ENCODE measurements at places on chromosomes 16 and 17.
A peak's percentile ranks its signal among the peaks of the same experiment; 100 is the strongest.

DNA sequence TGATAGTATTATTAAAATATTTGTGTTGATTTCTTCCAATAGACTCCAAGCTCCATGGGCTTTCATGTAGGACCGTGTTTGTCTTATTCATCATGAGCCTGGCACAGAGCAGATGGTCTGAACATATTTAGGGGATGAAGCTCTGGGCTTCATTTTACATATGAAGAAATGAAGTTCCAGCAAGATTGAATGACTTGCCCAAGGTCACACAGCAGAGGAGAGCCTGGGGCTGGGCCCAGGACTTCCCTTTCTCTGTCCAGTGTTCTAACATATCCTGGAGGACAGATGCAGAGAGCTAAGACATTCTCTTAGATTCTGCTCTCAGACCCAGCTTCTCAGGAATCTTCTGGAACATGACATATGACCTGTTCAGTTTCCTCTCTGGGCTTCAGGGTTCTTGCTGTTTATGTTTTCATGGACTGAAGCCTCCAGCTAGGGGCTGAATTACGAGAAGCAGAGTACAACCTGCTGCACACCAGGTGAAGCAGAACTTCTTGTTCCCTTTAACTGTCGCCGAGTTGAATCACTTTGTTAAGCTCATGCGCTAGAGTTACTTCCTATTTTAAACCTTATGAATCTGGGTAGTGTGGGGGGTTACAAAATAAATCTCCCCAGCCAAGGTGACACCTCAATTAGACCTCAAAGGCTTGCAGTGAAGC, 53.6 kb downstream of the GPRC5B start:
- no peak for DNase-seq

DNA sequence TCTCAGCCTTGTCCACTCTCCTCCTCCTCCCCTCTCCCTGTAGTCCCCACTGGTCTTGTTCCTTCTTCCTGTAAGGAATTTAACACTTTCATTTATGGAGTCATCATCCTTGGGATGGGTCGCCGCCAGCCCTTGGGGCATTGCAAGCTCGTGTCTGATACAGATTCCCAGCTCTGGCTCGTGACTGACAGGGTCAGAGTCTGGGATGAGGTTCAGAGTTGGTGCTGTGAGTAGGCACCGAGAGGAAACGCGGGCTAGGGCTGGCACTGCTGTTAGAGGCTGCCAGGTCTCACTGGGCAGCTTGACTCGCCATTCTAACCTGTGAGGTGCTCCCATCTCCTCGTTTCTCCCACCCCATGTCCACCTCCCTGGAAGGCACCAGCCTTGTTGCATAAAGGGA, 407.0 kb downstream of the SOX9 start:
- no peak for DNase-seq

DNA sequence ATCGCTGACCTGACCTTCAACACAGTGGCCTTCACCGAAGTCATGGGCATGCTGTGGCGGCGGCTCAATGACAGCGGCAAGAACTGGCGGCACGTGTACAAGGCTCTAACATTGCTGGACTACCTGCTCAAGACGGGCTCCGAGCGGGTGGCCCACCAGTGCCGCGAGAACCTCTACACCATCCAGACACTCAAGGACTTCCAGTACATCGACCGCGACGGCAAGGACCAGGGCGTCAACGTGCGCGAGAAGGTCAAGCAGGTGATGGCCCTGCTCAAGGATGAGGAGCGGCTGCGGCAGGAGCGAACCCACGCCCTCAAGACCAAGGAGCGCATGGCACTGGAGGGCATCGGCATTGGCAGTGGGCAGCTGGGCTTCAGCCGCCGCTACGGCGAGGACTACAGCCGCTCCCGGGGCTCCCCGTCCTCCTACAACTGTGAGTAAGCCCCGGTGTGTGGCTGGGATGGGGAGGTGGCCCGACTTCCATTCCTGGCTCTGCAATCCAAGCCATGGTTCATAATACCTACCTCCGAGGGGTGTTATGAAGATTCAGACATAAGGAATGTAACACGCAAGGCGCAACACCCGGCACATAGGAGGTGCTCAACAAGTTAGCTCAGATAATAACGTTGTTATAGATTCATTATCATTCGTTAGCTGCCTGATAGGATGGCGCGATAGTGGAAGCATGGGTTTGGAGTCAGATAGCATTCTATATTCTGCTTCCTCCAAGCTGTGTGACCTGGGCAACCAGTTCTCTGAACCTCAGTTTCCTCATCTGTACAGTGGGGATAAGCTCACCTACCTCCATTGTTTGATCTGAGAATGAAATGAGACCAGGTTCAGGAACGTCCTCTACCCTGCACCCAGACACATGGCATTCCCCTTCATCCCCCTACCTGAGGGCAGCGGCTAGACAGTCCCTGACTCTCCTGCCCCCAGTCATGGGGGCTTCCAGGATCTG, 4.4 kb downstream of the EPN3 start:
- no peak for DNase-seq

DNA sequence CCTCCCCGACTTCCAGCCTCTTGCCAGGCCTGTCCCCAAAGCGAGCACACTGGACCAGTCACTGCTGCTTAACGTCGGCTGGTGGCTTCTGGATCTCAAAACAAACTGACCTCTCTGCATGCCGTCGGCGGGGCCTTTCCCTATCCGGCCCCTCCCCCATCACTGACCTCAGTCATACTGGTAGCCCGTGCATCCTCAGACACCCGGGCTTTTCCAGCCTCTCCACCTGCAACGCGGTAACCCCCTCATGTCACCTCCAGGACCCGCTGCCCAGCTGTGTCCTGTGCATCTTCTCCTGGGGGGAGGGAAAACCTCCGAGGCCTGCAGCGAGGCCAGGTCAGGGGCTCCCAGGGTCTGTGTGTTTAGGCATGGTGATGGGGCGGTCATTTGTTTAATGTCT, 138.6 kb upstream of the CHMP6 start:
- DNase-seq, result no peak

- DNase-seq, result no peak
These were observed 83.4 kb downstream of the TNFRSF13B start for GRCh38 chr17:16888413-16889087.

DNA sequence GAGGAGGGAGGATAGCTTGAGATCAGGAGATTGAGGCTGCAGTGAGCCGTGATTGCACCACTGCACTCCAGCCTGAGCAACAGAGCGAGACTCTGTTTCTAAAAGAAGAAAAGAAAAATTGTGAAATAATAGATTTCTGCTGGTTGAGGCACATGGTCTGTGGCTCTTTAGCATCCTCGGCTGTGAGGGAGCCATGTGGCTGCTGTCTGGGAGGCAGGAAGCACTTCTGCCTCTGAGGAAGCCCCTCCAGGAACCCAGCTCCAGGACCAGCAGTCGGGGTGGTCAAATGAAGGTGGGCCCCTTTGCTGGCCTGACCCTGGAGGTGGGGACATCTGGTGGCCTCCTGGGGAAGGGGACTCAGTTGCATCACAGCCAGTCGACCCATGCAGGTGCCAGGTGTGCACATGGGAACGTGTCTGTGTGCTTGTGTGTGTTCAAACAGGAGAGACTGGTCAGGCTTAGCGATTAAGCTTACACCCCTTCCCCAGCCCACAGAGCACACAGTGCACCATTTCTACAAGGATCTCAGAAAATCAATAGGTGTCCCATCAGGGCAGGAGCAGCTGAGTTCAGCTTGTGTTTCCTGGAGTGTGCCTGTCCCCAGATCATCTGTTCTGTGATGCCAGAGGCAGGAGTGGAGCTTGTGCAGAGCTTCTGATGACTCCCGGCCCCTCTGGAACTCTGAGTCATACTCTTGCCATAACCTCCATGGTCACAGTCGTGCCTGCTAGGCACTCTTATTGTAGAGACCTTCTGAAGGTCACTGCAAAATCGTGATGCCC, 24.3 kb upstream of the MGAT5B start:
- no peak for DNase-seq

- peak; percentile 63 for DNase-seq
These were observed 7.1 kb upstream of the TMC5 start for GRCh38 chr16:19410435-19411171.

- DNase-seq, result no peak
These were observed 4.0 kb downstream of the PRAC1 start for GRCh38 chr17:48718227-48718760.

GRCh38 chr16:56932721-56933619, 1.0 kb downstream of the HERPUD1 start:
- DNase-seq, result no peak

- DNase-seq, result no peak
These were observed 10.6 kb downstream of the DRC7 start for GRCh38 chr16:57704905-57705852.

GRCh38 chr17:66301864-66302741, at the start of gene PRKCA:
Gene PRKCA (plus strand): TSS chr17:66302613.
- DNase-seq, result peak; percentile 83

DNA sequence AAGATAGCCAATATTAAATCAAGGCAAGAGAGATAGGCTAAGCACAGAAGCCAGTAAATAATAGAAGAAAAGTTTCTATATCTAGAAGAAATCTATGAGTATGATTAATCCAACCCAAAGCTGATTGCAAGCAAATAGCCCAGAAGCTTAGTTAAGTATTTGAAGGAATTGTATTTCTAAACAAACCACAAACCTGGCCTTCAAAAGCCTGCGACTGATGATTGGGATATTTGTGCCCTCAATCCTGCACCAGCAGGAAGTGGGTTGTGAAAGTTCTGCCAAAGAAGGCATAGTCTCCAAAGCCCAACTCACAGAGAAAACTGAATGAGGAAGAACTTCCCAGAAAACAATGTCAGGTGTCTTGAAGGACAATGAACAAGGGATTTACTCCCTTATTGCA, 114.5 kb upstream of the C17orf78 start:
- DNase-seq, result no peak

DNA sequence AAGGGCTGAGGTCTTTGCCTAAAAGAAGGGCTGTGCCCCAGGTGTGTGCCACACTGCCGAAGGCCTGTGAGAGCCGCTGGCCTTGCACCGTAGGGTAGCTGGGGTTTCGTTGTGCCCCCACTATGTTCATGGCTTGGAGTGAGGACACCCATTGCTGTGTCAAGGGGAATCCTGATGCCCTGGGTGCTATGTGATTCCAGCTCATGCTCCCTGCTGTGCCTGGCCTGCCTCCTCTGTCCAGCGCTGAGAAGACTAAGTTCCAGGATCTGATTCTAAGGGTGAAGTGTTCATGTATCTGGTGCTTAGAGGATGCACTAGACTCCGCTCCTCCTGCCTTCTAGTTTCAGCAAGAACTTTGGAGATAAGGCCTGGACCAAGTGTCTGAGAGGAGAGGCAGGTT, 47.4 kb downstream of the SREBF1 start:
- no peak for DNase-seq

GRCh38 chr16:57385083-57385482, 12.8 kb downstream of the CX3CL1 start:
- DNase-seq, result no peak

DNA sequence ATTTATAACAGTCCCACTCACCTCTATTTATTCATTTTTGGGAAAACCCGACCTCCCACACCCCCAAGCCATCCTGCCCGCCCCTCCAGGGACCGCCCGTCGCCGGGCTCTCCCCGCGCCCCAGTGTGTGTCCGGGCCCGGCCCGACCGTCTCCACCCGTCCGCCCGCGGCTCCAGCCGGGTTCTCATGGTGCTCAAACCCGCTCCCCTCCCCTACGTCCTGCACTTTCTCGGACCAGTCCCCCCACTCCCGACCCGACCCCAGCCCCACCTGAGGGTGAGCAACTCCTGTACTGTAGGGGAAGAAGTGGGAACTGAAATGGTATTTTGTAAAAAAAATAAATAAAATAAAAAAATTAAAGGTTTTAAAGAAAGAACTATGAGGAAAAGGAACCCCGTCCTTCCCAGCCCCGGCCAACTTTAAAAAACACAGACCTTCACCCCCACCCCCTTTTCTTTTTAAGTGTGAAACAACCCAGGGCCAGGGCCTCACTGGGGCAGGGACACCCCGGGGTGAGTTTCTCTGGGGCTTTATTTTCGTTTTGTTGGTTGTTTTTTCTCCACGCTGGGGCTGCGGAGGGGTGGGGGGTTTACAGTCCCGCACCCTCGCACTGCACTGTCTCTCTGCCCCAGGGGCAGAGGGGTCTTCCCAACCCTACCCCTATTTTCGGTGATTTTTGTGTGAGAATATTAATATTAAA, 638 bp upstream of the TMEM88 start:
- no peak for DNase-seq

- peak; percentile 15 for DNase-seq
These were observed 17.0 kb upstream of the RFFL start for GRCh38 chr17:35080536-35080935.

DNA sequence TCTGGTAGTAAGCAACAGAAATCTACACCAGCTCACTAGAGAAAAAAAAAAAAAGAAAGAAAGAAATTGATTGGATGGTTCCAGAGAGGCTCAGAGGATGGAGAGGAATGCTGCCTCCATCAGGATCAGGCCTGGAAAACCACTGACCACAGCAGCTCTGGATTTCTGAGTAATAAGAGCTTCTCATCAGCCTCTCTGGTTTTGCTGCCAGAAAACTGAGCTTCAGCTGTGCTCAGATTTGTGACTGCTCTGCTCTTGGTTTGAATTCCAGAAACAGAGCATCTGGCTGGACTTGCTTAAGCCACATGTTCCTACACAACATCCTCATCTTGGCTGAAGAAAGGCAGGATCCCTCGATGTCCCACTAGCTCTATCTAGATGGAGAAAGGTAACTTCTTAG, 25.9 kb downstream of the IRX6 start:
- DNase-seq, result no peak

DNA sequence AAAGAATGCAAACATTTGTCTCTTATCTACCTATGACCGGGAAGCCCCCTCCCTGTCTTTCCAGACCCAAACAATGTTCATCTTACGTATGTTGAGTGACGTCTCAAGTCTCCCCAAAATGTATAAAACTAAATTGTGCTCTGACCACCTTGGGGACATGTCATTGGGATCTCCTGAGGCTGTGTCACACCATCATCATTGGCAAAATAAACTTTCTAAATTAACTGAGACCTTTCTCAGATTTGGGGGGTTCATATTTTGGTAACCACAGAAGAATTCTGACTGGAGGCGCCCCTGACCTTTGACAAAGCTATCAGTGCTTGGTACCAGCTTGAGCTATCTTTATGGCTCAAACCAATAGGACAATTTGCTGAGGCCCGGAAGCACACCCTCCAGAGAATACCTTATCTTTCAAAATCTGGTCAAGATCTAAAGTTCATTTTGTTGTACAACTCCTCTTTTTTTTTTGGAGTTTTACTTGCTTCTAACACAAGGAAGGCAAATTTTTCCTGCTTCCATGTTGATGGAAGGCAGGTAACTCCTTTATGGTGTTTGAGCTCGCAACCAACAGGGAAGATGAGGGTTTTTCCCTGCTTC, 2.5 kb upstream of the LDHD start:
- DNase-seq, result no peak

DNA sequence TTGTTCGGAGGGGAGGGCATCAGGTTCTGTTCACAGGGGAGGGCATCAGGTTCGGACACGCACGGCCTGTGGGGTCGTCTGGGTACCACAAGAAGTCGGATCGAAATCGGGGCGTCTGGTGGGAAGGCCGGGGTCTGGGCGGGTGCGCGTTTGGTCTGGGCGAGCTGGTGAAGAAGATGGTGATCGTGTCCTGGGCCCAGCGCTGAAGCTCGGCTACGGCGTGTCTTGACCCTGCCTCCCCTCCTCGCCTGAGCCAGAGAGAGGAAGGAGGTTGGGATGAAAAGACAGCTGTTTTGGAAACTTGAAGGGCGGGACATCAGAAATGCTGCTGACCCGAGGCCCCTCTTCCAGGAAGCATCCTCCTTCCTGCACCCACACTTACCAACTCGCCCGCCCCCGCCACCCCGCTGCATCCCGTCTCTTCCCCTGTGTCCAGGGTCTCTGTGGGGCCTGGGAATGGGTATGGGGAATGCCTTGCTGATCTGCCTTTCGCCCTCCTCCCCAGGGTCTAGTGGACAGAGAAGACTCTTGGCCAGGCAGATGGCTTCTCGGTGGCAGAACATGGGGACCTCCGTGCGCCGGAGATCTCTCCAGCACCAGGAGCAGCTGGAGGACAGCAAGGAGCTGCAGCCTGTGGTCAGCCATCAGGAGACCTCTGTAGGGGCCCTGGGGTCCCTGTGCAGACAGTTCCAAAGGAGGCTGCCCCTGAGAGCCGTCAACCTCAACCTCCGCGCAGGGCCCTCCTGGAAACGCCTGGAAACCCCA, 498 bp downstream of the PIMREG start:
- no peak for DNase-seq
